ENCODE measurements at places on chromosomes 2 and 18.

- no peak for DNase-seq
Measured at GRCh38 chr2:1024981-1025380, 74.3 kb downstream of the SNTG2 start.

- no peak for DNase-seq
Measured at GRCh38 chr2:169339657-169340056, 22.7 kb downstream of the LRP2 start.

DNA sequence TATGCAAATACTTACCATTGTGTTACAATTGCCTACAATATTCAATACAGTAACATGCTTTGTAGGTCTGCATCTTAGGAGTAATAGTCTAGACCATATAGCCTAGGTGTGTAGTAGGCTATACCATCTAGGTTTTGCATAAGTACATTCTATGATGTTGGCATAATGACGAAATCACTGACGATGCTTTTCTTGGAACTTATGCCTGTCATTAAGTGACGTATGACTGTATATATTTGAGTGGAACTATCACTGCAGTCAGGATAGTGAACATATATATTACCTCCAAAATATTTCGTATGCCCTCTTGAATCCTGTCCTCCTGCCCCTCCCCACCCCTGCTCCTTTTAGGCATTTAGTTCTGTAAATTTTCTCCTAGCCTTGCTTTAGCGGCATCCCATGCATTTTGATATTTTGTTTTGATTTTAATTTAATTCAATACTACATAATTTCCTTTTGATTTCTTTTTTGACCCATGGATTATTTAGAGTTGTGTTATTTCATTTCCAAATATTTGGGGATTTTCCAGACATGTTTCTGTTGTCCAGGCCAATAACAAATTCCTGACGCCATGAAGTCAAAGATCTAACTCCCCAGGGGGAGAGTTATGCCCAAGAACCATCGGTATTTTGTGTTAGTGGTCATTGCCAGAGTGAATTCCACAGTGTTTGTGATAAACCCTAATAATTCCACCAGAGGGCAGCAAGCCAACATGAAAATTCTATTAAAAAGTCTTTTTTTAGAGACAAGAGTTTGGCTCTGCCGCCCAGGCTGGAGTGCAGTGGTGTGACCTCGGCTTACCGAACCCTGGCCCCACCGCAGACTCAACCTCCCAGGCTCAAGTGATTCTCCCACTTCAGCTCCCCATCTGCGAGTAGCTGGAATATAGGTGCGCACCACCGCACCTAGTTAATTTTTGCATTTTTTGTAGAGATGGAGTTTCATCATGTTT lies 24.2 kb upstream of the CASP8 start:
- DNase-seq, result peak; percentile 61

DNA sequence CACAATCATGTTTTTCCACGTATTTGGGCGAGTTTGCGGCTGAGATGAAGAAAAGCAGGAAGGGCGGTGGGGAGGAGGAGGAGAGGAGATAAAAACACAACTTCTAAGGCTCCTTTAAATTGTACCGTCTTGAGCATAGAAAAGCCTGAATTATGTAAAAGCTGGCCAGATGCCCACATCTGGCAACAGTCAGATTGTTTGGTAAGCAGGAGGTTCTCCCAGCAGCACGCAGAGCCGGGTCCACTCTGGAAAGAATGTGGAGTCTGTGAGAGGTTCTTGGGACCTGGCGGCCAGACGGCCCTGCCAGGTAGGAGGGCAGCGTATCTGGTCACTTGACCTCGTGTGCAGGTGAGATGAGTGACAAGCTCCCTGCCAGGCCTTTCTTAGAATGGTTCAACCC lies 215.3 kb upstream of the APCDD1 start:
- no peak for DNase-seq

GRCh38 chr18:43664487-43665008 lies 387.3 kb upstream of the SYT4 start:
- DNase-seq, result no peak

- DNase-seq, result no peak
Measured at GRCh38 chr2:127678531-127678930, 3.2 kb upstream of the LIMS2 start.

- no peak for DNase-seq
Measured at GRCh38 chr2:2830576-2830975, 499.5 kb upstream of the MYT1L start.

GRCh38 chr2:13581471-13581870 lies 864.7 kb downstream of the TRIB2 start:
- DNase-seq, result no peak

- no peak for DNase-seq
Measured at GRCh38 chr2:149020432-149020851, 18.1 kb upstream of the LYPD6B start.
